ENCODE measurements at places on chromosomes 13 and 19.

- no peaks in the 10 kb centered on the region for H3K27me3 ChIP-seq
- H3K4me3 ChIP-seq = no peak overlapping the region
- peaks cover 19% of the 10 kb centered on the region for H3K4me1 ChIP-seq
- no peak overlapping the region for H3K27ac ChIP-seq
- DNase-seq = no peak
- H3K36me3 ChIP-seq = peaks cover 70% of the 10 kb centered on the region
These were observed 4.0 kb downstream of the ZNF223 start for GRCh38 chr19:44055870-44056269.

GRCh38 chr19:45305007-45305406 is 17.7 kb downstream of the CKM start:
- H3K4me1 ChIP-seq = no peaks in the 10 kb centered on the region
- DNase-seq = no peak
- peaks cover 2% of the 10 kb centered on the region for H3K36me3 ChIP-seq
- H3K27me3 ChIP-seq = no peaks in the 10 kb centered on the region
- no peak overlapping the region for H3K4me3 ChIP-seq
- H3K27ac ChIP-seq = no peak overlapping the region

DNA sequence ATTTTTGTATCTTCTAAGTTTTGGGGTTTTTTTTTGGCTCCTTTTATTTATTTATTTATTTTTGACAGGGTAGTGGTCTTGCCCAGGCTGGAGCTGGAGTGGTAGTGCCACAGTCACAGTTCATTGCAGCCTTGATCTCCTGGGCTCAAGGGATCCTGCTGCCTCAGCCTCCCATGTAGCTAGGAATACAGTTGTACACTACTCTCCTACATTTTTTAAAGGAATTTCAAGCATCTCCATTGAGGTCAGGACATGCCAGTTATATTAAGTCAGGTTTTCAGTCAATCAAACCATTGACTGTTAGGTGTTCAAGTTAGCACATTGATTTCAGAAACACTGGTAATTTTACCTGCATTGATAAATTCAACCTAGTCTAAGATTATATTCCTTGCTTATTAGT is 480.5 kb upstream of the SPRY2 start:
- no peaks in the 10 kb centered on the region for H3K36me3 ChIP-seq
- DNase-seq = no peak
- no peaks in the 10 kb centered on the region for H3K27me3 ChIP-seq
- no peak overlapping the region for H3K27ac ChIP-seq
- no peaks in the 10 kb centered on the region for H3K4me1 ChIP-seq
- H3K4me3 ChIP-seq = no peak overlapping the region

GRCh38 chr13:94535775-94536174 is 56.3 kb upstream of the DCT start:
- H3K27me3 ChIP-seq = no peaks in the 10 kb centered on the region
- no peak overlapping the region for H3K27ac ChIP-seq
- DNase-seq = no peak
- H3K4me3 ChIP-seq = no peak overlapping the region
- no peaks in the 10 kb centered on the region for H3K36me3 ChIP-seq
- H3K4me1 ChIP-seq = peaks cover 8% of the 10 kb centered on the region

GRCh38 chr19:8609279-8610040 is 1.1 kb downstream of the ADAMTS10 start:
- H3K27me3 ChIP-seq = peaks cover 9% of the 10 kb centered on the region
- peaks cover 29% of the 10 kb centered on the region for H3K4me1 ChIP-seq
- peak; percentile 46 for DNase-seq
- peak overlapping the region; percentile 52 for H3K27ac ChIP-seq

DNA sequence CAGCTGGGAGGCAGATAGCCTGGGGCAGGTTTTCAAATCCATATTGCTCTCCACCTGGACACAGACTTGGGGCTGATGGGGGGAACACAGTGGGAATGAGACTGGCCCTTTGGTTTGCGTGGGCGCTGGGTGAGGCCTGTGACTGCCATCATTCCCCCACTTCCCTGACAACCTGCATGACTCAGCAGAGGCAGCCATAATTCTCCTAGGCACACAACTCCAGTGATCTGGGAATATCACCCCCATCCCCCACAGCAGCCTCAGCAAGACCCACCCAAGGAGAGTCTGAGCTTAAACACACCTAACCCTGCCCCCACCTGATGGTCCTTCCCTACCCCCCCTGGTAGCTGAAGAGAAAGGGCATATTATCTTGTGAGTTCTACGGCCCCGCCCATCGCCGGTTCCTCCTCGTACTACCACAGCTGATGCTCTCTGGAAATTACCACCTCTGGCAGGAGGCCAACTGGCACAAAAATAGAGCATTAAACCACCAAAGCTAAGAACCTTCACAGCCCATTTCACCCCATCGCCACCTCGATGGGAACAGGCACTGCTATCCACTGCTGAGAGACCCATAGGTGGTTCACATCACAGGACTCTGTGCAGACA is 71.0 kb downstream of the RNF17 start:
- H3K27me3 ChIP-seq = peaks cover 18% of the 10 kb centered on the region
- H3K27ac ChIP-seq = no peak overlapping the region
- H3K4me1 ChIP-seq = no peaks in the 10 kb centered on the region

- no peak overlapping the region for H3K4me3 ChIP-seq
- no peak for DNase-seq
- H3K27ac ChIP-seq = no peak overlapping the region
- no peaks in the 10 kb centered on the region for H3K4me1 ChIP-seq
- no peaks in the 10 kb centered on the region for H3K27me3 ChIP-seq
These were observed 15.2 kb downstream of the ZNF665 start for GRCh38 chr19:53177986-53178385.

DNA sequence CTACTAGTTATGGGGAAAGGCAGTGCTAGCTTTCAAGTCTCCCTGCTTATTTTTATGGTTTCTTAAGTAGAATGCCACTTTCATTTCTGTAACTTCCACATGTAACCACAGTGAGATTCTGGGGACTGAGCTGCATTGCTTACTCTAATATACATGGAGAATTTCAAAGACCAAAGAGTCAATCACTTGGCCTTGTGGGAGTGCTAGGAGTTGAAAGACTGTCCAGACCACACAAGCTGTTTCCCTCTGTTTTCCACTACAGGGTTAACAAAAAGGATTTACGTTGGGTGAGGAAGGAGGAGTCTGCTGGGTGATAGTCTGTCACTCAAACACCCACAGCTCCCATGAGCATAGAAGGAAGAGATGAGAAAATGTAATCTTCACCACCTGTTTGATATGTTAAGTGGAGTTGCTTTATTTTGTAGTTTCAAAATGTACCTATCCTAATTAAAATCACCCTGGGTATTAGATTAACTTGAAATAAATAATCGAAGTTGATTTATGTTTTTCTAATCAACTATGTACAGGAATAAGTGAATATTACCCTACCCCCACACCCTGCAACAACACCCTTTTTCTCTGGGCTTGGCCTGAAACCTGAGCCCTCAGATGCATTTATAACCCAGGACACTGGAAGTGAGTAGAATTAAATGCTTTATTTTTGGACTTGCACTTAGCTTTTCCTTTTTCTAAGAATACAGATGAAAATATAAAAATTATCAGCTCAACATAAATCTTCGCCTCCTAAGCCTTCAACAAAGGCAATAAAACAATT is 225.8 kb upstream of the SLC10A2 start:
- H3K4me3 ChIP-seq = no peak overlapping the region
- H3K4me1 ChIP-seq = peaks cover 2% of the 10 kb centered on the region
- no peaks in the 10 kb centered on the region for H3K36me3 ChIP-seq
- no peak for DNase-seq

DNA sequence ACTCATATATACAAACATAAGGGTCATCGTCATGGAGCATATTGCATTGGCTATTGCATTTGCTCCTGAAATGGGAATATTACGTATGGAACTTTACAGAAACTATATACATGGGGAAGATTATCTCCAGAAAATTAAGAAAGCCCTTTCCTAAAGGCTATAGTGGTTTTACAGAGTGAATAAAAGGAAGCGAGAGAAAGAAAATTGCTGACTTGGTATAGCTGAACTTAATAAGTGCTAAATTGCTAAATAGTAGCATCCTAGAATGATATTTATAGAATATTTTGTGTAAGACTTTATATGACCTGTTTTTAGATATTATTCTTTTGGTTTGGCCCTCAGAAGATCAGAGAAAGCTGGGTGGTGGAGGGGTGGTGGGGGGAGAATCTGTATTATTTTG is 114.6 kb downstream of the FLT1 start:
- DNase-seq = no peak
- peaks cover 4% of the 10 kb centered on the region for H3K4me1 ChIP-seq
- H3K4me3 ChIP-seq = no peak overlapping the region
- no peaks in the 10 kb centered on the region for H3K27me3 ChIP-seq

GRCh38 chr13:76638181-76638580 is 248.0 kb downstream of the KCTD12 start:
- DNase-seq = no peak
- no peaks in the 10 kb centered on the region for H3K4me1 ChIP-seq
- no peak overlapping the region for H3K27ac ChIP-seq
- H3K36me3 ChIP-seq = no peaks in the 10 kb centered on the region

GRCh38 chr13:84896128-84896527 is 903.1 kb downstream of the SLITRK6 start:
- H3K36me3 ChIP-seq = no peaks in the 10 kb centered on the region
- peak; percentile 29 for DNase-seq
- no peak overlapping the region for H3K4me3 ChIP-seq
- H3K27ac ChIP-seq = no peak overlapping the region
- H3K4me1 ChIP-seq = no peaks in the 10 kb centered on the region

DNA sequence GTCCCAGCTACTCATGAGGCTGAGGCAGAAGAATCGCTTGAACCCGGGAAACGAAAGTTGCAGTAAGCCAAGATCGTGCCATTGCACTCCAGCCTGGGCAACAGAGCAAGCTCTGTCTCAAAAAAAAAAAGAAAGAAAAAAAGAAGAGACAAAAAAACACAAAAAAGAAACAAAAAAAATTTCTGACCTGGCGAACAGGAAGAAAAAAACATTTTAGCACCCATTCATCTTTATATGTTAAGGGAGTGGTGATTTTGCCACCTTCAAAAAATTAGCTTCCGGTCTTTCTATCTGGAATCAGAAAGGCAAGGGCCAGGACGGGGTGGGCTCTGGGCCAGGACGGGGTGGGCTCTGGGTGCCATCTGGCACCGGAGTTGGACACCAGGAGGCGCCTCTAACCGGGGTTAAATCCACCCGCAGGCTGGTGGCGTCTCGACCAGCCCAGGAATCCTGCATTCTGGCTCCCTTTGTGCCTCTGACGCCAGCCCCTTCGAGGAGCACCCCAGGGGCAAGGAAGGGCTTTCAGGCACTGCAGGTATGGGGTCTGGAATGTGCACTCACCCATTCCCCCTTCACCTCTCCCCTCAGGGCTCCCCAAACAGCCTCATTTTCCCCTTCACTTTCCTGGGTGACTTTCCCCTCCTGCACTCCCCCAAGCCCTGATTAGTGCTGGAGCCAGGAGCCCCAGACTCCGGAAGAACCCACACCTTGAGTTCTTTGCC is 10.4 kb upstream of the ZSWIM4 start:
- peaks cover under 1% of the 10 kb centered on the region for H3K36me3 ChIP-seq
- H3K4me3 ChIP-seq = peak overlapping the region; percentile 48
- peak; percentile 83 for DNase-seq
- H3K4me1 ChIP-seq = peaks cover 55% of the 10 kb centered on the region

DNA sequence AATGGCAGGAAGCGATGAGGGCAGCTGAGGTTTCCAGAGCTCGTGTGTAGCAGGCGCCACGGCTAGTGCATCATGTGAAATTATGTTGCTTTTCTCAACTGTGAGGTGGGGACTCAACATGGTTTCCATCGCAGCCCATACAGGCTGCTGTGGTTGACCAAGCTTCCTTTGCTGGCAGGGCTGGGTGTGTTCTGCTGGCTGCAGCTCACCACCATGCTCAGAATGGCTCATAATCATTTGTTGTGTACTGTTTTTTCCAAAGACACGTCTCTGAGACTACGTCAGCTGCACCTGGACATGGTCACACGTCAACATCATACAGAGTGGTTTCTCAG is 16.1 kb upstream of the RASA3 start:
- peak; percentile 78 for DNase-seq
- H3K27me3 ChIP-seq = no peaks in the 10 kb centered on the region
- peak overlapping the region; percentile 61 for H3K4me3 ChIP-seq

DNA sequence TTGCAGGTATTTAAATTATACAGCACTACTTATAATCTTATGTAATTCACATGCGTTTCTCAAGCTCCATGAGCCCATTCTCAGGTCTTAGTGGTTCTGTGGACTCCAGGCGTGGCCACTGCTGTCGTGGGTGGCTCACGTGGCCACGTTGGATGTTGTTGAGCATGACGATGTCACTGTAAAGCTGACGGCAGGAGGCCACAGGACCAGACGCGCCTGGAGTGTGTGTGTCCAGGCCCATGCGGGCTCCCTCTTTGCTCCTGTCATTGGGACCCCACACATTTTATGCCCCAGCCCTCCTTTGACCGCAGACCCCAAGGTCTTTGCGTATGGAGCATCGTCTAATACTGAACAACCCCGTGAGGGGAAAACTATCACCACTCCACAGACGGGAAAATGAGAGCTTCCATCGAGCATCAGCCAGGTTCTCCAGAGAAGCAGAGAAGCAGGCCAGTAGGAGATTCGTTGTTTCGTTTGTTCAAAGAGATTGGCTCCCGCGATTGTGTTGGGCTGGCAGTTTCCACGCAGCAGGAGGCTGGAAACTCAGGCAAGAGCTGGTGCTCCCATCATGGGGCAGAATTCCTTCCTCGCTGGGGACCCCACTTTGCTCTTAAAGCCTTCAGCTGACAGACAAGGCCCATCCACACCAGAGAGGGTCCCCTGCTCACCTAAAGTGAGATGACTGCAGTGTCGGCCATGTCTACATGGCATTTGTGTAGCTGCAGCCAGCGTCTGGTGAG is 129.3 kb upstream of the SPACA7 start:
- H3K27me3 ChIP-seq = no peaks in the 10 kb centered on the region
- no peak for DNase-seq
- H3K4me1 ChIP-seq = no peaks in the 10 kb centered on the region
- H3K36me3 ChIP-seq = no peaks in the 10 kb centered on the region
- H3K4me3 ChIP-seq = no peak overlapping the region
- no peak overlapping the region for H3K27ac ChIP-seq

DNA sequence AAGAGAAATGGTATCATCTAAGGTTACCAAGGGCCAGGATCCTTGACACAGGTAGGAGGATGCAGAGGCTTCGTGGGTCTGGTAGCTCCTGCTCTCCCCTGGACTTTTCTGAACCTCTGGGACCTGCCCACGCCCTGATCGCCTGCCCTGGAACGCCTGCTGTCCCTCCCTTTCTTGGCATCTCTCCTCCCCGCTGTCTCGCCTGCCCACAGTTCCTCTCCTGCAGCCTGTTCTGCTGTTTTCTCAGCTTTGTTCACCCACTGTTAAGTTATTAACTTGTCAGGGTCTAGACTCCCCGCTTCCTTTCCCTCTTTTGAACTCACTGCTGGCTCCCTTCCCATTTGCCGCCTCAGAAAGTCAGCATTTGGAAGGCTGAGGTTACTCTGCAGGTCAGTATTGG is 19.8 kb downstream of the SERP2 start:
- no peaks in the 10 kb centered on the region for H3K36me3 ChIP-seq
- no peak overlapping the region for H3K4me3 ChIP-seq
- no peaks in the 10 kb centered on the region for H3K4me1 ChIP-seq
- H3K27me3 ChIP-seq = peaks cover 12% of the 10 kb centered on the region

- no peaks in the 10 kb centered on the region for H3K27me3 ChIP-seq
- peak; percentile 77 for DNase-seq
- H3K4me1 ChIP-seq = peaks cover 1% of the 10 kb centered on the region
- no peak overlapping the region for H3K27ac ChIP-seq
These were observed 24.6 kb downstream of the SPC24 start for GRCh38 chr19:11130824-11131455.

Data from activated naive CD8-positive, alpha-beta T cell treated with anti-CD3 and anti-CD28 coated beads, Interleukin-2, amount 50 U/mL, for 24 hours (primary cell).